ENCODE measurements at places on chromosomes 12 and 14.

GRCh38 chr12:59382282-59383078, 213.3 kb upstream of the SLC16A7 start:
- no peaks in the 10 kb centered on the region for H3K4me1 ChIP-seq
- H3K36me3 ChIP-seq, result no peaks in the 10 kb centered on the region
- no peak overlapping the region for H3K4me3 ChIP-seq

DNA sequence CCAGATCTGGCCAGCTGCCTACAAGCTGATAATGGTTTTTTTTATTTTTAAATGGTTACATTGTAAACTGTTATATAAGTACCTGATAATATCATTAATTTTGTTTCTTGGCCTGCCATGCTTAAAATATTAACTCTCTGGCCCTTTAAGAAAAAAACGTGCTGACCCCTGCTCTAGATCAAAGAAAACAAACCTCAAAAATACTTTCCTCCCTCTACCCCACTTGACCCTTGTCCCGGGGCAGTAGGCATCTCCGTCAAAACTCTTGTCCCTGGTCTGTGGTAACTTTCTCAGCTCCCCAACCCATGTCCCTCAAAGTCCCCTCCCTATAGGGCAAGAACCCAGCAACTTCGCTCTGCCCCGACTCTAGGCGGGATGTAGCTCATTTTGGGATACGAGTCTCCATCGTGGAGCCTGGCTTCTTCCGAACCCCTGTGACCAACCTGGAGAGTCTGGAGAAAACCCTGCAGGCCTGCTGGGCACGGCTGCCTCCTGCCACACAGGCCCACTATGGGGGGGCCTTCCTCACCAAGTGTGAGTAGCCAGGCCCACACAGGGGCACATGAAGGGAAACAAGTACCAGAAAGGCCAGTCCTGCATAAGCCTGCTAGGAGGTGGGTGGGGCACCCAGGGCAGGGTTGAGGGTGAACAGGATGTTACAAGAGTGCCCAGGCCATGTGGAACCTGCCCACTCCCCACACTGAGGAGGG, 3.5 kb downstream of the RDH5 start:
- no peak for DNase-seq
- peaks cover 83% of the 10 kb centered on the region for H3K4me1 ChIP-seq
- no peak overlapping the region for H3K27ac ChIP-seq
- no peak overlapping the region for H3K4me3 ChIP-seq

- no peak for DNase-seq
- no peaks in the 10 kb centered on the region for H3K36me3 ChIP-seq
- H3K27me3 ChIP-seq, result no peaks in the 10 kb centered on the region
- H3K27ac ChIP-seq, result no peak overlapping the region
- H3K4me3 ChIP-seq, result no peak overlapping the region
- H3K4me1 ChIP-seq, result peaks cover 79% of the 10 kb centered on the region
These were observed 28.4 kb downstream of the DGLUCY start for GRCh38 chr14:91142214-91142668.

DNA sequence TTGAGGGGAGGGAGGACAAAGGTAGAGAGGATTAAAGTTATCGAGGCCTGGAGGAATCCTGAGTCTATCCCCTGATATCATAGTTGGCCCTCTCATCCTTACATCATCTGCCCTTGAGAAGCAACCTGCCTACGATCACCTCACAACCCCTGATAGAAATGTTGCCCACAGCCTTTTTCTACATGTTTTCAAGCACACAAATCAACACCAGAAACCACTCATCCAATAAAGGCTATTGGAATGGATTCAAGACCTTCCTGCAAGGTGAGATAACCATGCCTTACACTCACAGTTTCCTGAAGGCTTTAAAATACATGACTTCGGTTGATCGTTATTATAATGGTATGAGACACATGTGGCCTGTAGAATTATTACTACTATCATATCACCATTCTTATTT, 175.7 kb upstream of the EGLN3 start:
- no peak for DNase-seq
- no peak overlapping the region for H3K4me3 ChIP-seq
- H3K4me1 ChIP-seq, result peaks cover 26% of the 10 kb centered on the region

DNA sequence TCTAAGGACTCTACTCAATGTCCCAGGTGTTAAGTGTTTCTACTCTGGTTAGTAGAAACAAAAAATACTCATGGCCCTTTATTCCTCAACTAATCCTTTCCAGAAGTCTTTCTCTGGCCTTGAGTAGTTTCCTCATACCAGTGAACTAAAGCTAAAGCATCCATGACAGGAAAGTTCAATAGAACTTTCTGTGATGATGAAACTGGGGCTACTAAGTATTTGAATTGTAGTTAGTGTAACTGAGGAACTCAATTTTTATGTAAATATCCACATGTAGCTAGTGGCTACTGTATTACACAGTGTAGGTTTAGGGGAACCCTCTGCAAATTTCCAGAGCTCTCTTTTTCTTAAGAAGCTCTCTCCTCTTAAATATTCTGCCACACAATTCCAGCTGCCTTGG, 63.7 kb downstream of the R3HDM2 start:
- H3K4me1 ChIP-seq, result peaks cover 10% of the 10 kb centered on the region
- H3K27me3 ChIP-seq, result no peaks in the 10 kb centered on the region
- no peak for DNase-seq

GRCh38 chr12:121709478-121709961, 3.0 kb upstream of the TMEM120B start:
- H3K4me1 ChIP-seq, result peaks cover 23% of the 10 kb centered on the region
- no peak overlapping the region for H3K27ac ChIP-seq
- no peaks in the 10 kb centered on the region for H3K36me3 ChIP-seq
- H3K4me3 ChIP-seq, result no peak overlapping the region
- no peak for DNase-seq

DNA sequence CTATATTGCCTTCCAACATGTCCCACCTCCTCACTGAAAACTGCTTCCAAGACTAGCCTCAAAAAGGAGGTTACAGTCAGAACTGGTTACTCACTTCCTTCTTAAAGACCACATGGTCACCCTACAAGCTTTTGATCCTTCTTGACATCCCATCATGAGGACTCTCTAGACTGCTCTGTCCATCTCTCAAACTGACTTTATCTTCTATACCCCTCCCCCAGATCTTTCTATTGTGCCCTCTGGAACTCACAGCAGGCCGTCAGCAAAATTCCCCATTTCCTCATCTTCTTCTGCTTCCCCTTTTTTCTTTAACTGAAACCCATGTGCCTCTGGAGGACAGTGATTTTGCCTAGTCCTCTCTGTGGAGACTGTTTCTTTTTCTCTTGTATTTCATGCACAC, 18.1 kb upstream of the IGF1 start:
- no peak for DNase-seq
- no peaks in the 10 kb centered on the region for H3K4me1 ChIP-seq
- H3K27ac ChIP-seq, result peak overlapping the region; percentile 45
- H3K27me3 ChIP-seq, result peaks cover 4% of the 10 kb centered on the region

GRCh38 chr12:109261087-109261486, 48.0 kb downstream of the FOXN4 start:
- no peak overlapping the region for H3K4me3 ChIP-seq
- no peaks in the 10 kb centered on the region for H3K36me3 ChIP-seq
- H3K27me3 ChIP-seq, result no peaks in the 10 kb centered on the region
- H3K27ac ChIP-seq, result no peak overlapping the region

DNA sequence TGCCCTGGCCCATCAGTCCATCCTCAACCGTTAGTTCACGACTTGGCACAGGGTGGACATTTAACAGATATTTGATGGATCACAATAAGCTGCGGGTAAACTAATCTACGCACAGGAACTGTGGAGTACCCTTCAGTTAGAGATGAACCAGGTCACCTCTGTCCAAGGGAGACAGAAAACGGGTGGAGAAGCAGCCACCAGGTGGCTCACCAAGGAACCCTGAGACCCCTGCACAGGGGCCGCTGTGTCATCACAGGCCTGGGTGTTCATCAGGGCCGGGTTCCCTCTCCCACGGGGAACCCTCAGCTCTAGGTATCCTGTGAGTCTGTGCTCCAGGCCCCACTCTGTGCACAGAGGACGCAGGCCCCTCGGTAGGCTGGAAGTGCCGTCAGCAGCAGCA, 122.2 kb downstream of the PIWIL1 start:
- H3K36me3 ChIP-seq, result no peaks in the 10 kb centered on the region
- H3K27ac ChIP-seq, result no peak overlapping the region
- H3K4me3 ChIP-seq, result no peak overlapping the region
- H3K27me3 ChIP-seq, result peaks cover 18% of the 10 kb centered on the region

All from heart right ventricle (tissue), 16 donors.